Vagina (tissue), 2 donors: ENCODE measurements at places on chromosomes 6 and 20.

- H3K4me3 ChIP-seq, result no peak overlapping the region
- H3K4me1 ChIP-seq, result peaks cover 9% of the 10 kb centered on the region
- H3K27ac ChIP-seq, result no peak overlapping the region
- H3K27me3 ChIP-seq, result no peaks in the 10 kb centered on the region
- no peak for DNase-seq
- H3K36me3 ChIP-seq, result no peaks in the 10 kb centered on the region
Measured at GRCh38 chr6:113924312-113924723, 46.6 kb downstream of the HDAC2 start.

DNA sequence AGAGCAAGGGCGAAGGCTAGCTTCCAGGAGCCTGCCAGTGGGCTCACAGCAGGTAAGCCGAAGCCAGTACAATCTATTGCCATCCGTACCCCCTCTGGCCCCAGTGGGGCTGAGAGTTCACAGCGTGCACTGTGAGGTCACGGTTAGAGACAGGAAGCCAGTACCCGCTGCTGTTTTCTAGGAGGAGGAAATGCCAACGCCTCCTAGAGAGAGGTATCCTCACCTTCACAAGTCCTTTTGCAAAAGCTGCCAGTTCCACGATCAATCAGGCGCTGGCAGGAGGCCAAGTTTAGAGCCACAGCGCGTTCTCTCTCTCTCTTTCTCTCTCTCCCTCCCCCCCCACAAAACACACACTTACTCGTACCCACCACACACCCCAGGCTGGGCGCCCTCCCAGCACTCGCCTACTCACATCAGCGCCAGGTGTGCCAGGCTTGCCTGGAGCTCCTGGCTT is 22.5 kb downstream of the COL9A1 start:
- no peak overlapping the region for H3K4me3 ChIP-seq
- H3K4me1 ChIP-seq, result peaks cover 24% of the 10 kb centered on the region
- no peak overlapping the region for H3K27ac ChIP-seq
- DNase-seq, result no peak

DNA sequence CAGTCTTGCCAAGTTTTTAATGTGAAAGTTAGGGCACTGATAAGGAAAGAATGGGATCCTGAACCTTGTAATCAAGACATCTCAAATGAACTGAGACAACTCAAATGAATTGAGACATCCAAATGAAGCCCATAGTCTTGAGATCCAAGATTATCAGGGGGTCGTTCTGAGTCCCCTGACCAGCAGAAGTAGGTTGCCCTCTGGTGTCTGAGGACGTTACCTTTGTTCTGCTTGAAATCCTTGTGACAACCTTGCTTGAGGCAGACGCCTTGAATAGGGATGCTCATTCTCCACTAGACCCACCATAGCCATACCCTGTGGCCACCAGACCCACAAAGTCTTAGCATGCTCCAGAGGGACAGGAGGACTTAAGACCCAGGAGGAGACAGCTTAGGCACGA is 37.7 kb downstream of the ZBTB9 start:
- no peaks in the 10 kb centered on the region for H3K36me3 ChIP-seq
- no peak for DNase-seq
- H3K27ac ChIP-seq, result no peak overlapping the region

- H3K4me3 ChIP-seq, result peak overlapping the region; percentile 55
- H3K4me1 ChIP-seq, result peaks cover 9% of the 10 kb centered on the region
- H3K36me3 ChIP-seq, result no peaks in the 10 kb centered on the region
- DNase-seq, result no peak
Measured at GRCh38 chr6:84762220-84763002, 2.0 kb downstream of the TBX18 start.

DNA sequence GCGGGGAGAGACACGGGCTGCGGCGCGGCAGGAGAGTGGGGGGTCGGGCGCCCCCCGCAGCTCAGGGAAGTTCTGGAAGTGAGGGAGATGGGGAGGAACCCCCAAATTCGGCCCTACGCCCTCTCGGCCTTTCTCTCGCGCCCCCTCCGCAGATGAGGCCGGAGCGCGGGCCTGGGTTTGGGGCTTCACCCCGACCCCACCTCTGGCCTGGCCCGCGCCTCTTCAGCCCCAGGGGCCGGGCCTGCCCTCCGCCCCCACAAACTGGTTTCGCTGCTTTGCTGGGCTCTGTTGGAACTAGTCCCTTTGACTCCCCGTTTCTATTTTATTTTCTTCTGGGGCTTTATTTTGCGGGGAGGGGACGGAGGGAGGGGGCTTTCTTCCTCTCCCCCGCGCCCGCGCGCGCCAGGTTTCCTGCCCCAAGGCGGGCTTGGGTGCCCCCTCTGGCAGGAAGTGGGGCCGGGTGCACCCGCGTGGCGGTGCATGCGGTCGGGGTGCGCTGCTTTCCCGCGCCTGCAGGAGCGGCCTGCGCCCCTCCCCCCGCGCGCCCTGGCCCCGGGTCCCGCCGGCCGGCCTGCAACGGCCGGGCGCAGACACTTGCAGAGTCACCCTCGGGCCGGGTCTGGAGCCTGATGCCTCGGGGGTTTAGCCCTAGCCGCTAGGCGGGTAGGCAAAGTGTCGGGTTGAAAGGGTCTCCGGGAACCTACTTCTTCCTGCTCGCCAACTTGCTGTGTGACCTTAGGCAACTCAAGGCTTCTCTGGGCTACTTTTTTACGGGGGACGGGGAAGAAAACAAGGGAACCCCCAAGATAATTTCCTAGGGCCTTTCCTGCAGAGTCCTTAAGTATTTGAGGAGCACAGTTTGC is 1.3 kb downstream of the HMGA1 start:
- H3K4me1 ChIP-seq, result peaks cover 19% of the 10 kb centered on the region
- no peak for DNase-seq
- peaks cover 8% of the 10 kb centered on the region for H3K36me3 ChIP-seq
- no peaks in the 10 kb centered on the region for H3K27me3 ChIP-seq
- H3K4me3 ChIP-seq, result peak overlapping the region; percentile 47
- peak overlapping the region; percentile 75 for H3K27ac ChIP-seq

DNA sequence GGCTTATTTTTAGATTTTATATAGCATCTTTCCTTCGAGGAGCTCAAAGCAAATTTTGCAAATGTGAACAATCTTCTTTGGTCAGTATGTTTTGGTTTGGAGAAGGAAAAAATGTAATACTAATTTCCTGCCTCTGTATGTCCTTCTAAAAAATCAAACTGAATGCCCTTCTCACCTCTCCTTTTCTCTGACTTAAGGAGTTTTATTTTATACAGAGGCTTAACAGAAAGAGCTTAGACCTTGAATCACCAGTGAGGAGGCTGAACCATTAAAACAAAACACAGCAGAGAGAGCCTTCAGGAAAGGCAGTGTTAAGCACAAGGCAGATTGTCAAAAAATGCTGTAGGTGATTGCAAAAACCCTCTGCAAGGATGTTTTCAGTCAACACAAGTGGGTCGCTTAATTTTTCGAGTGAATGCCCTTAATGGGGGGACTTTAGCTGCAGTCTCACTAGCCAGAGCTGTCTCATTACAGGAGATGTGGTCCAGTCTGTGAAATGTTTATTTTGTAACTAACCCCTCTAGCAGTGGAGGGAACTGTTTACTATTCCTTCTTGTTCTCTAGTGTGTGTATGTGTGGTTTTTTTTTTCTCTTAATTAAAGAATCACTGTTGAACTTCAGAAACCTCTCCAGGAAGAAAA is 481.3 kb upstream of the CITED2 start:
- no peaks in the 10 kb centered on the region for H3K27me3 ChIP-seq
- no peaks in the 10 kb centered on the region for H3K36me3 ChIP-seq
- no peaks in the 10 kb centered on the region for H3K4me1 ChIP-seq
- H3K4me3 ChIP-seq, result no peak overlapping the region

GRCh38 chr6:39938773-39939654 is 4.8 kb upstream of the MOCS1 start:
- no peak for DNase-seq
- H3K27me3 ChIP-seq, result no peaks in the 10 kb centered on the region
- H3K36me3 ChIP-seq, result no peaks in the 10 kb centered on the region
- H3K4me3 ChIP-seq, result no peak overlapping the region

- no peaks in the 10 kb centered on the region for H3K27me3 ChIP-seq
- peaks cover 12% of the 10 kb centered on the region for H3K4me1 ChIP-seq
- peak overlapping the region; percentile 70 for H3K27ac ChIP-seq
Measured at GRCh38 chr20:23087587-23088251, 1.6 kb upstream of the CD93 start.

DNA sequence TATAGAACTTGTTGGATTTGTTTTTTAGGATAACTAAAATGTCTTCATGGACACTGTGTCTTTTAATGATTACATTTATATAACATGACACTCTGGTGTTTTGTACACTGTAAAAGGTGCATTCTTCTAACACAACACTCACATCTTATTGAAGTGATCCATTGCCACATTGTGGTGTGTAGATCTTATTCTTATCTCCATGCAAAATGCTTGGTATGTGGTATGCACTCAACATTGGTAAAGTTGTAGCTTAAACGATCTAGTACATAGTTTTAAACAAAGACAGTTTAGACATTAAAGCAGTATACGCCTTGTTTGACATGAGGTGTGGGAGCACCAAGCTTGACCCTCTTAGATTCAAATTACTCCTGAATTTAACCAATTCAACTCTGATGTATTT is 84.7 kb downstream of the SASH1 start:
- DNase-seq, result no peak
- H3K4me1 ChIP-seq, result peaks cover 21% of the 10 kb centered on the region
- H3K36me3 ChIP-seq, result no peaks in the 10 kb centered on the region
- H3K27ac ChIP-seq, result no peak overlapping the region
- H3K4me3 ChIP-seq, result no peak overlapping the region
- H3K27me3 ChIP-seq, result no peaks in the 10 kb centered on the region

GRCh38 chr6:31702405-31702818 is 712 bp downstream of the ABHD16A start:
- peaks cover 28% of the 10 kb centered on the region for H3K4me1 ChIP-seq
- peak overlapping the region; percentile 98 for H3K27ac ChIP-seq
- peak overlapping the region; percentile 71 for H3K4me3 ChIP-seq

GRCh38 chr6:108589244-108589791 is 28.6 kb downstream of the FOXO3 start:
- peak overlapping the region; percentile 20 for H3K4me3 ChIP-seq
- peak; percentile 98 for DNase-seq
- peaks cover 95% of the 10 kb centered on the region for H3K4me1 ChIP-seq
- H3K36me3 ChIP-seq, result no peaks in the 10 kb centered on the region

- no peaks in the 10 kb centered on the region for H3K4me1 ChIP-seq
- no peaks in the 10 kb centered on the region for H3K36me3 ChIP-seq
- no peak for DNase-seq
- H3K4me3 ChIP-seq, result no peak overlapping the region
Measured at GRCh38 chr20:9483131-9483530, 31.3 kb upstream of the LAMP5 start.

- H3K36me3 ChIP-seq, result no peaks in the 10 kb centered on the region
- peak overlapping the region; percentile 72 for H3K4me3 ChIP-seq
- peak overlapping the region; percentile 68 for H3K27ac ChIP-seq
- no peak for DNase-seq
- H3K4me1 ChIP-seq, result peaks cover 15% of the 10 kb centered on the region
Measured at GRCh38 chr6:30260036-30260504, 46.9 kb upstream of the TRIM26 start.

- no peak for DNase-seq
- no peak overlapping the region for H3K27ac ChIP-seq
- no peak overlapping the region for H3K4me3 ChIP-seq
- H3K27me3 ChIP-seq, result no peaks in the 10 kb centered on the region
- no peaks in the 10 kb centered on the region for H3K4me1 ChIP-seq
- H3K36me3 ChIP-seq, result no peaks in the 10 kb centered on the region
Measured at GRCh38 chr6:112581015-112581414, 233.9 kb downstream of the RFPL4B start.

GRCh38 chr6:22149096-22149495 is 147.7 kb downstream of the PRL start:
- no peak overlapping the region for H3K4me3 ChIP-seq
- no peak for DNase-seq
- no peaks in the 10 kb centered on the region for H3K36me3 ChIP-seq
- no peak overlapping the region for H3K27ac ChIP-seq
- H3K4me1 ChIP-seq, result peaks cover 41% of the 10 kb centered on the region
- no peaks in the 10 kb centered on the region for H3K27me3 ChIP-seq

- no peak for DNase-seq
- no peaks in the 10 kb centered on the region for H3K27me3 ChIP-seq
- H3K4me3 ChIP-seq, result no peak overlapping the region
- no peaks in the 10 kb centered on the region for H3K36me3 ChIP-seq
- peaks cover 5% of the 10 kb centered on the region for H3K4me1 ChIP-seq
- no peak overlapping the region for H3K27ac ChIP-seq
Measured at GRCh38 chr6:119129148-119129967, 50.9 kb upstream of the FAM184A start.

GRCh38 chr20:8155812-8156211 is 23.7 kb downstream of the PLCB1 start:
- no peak overlapping the region for H3K4me3 ChIP-seq
- DNase-seq, result no peak
- H3K27ac ChIP-seq, result no peak overlapping the region
- H3K4me1 ChIP-seq, result peaks cover 45% of the 10 kb centered on the region

GRCh38 chr6:164911873-164912580 is 397.4 kb downstream of the C6orf118 start:
- H3K27ac ChIP-seq, result no peak overlapping the region
- H3K36me3 ChIP-seq, result no peaks in the 10 kb centered on the region
- no peaks in the 10 kb centered on the region for H3K27me3 ChIP-seq

DNA sequence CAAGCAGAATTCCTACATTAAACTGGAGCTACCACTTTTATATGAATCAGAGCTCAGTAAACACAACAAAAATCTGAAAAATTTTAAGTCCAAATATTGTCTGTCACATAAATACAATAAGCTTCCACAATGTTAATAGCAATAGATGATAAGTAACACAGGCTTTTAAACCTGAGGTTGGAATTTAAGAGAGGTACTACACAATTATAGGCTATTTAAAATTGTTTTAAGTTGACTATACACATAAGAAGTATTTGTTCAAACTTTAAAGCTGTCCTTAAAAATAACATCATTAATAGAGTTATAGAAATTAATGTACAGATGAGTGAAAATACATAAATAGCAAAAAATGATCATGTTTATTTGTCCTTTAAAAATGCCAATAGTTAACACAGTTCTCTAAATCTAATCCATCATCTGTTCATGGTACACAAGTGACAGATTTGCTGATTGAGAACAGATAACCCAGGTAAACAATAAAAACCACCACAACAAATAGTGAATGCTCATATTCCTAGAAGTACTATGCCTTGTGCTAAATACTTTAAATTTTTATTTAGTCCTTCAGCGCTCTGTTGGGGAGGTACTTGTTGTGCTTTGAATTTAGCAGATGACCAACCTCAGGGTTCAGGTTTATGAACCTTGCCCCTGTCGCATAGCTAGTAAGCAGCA is 382.3 kb upstream of the ID4 start:
- no peak for DNase-seq
- H3K27ac ChIP-seq, result no peak overlapping the region
- H3K4me1 ChIP-seq, result no peaks in the 10 kb centered on the region
- no peaks in the 10 kb centered on the region for H3K36me3 ChIP-seq

GRCh38 chr20:4488407-4489339 is 233.0 kb upstream of the PRND start:
- H3K36me3 ChIP-seq, result no peaks in the 10 kb centered on the region
- H3K4me3 ChIP-seq, result no peak overlapping the region
- no peak for DNase-seq
- no peaks in the 10 kb centered on the region for H3K4me1 ChIP-seq
- H3K27ac ChIP-seq, result no peak overlapping the region

- H3K4me3 ChIP-seq, result no peak overlapping the region
- H3K27me3 ChIP-seq, result no peaks in the 10 kb centered on the region
- no peaks in the 10 kb centered on the region for H3K4me1 ChIP-seq
- H3K27ac ChIP-seq, result no peak overlapping the region
Measured at GRCh38 chr20:58544286-58544685, 29.1 kb upstream of the APCDD1L start.

- H3K4me3 ChIP-seq, result peak overlapping the region; percentile 34
- no peak for DNase-seq
- H3K27ac ChIP-seq, result no peak overlapping the region
- peaks cover 9% of the 10 kb centered on the region for H3K4me1 ChIP-seq
- no peaks in the 10 kb centered on the region for H3K36me3 ChIP-seq
- no peaks in the 10 kb centered on the region for H3K27me3 ChIP-seq
Measured at GRCh38 chr20:25987073-25987927, 290.6 kb upstream of the ZNF337 start.

- DNase-seq, result peak; percentile 34
- H3K27me3 ChIP-seq, result no peaks in the 10 kb centered on the region
- H3K27ac ChIP-seq, result no peak overlapping the region
Measured at GRCh38 chr6:15528870-15529269, 134.0 kb downstream of the DTNBP1 start.
